ENCODE measurements at places on chromosomes 6 and 20.

- DNase-seq: no peak
Measured at GRCh38 chr20:45114465-45115385, at the start of gene WFDC5. WFDC5 (minus strand) TSS chr20:45115174; CDS start chr20:45115083, 91 bp downstream.

GRCh38 chr6:30876039-30876730, 8.1 kb upstream of the DDR1 start:
- peak; percentile 93 for DNase-seq

DNA sequence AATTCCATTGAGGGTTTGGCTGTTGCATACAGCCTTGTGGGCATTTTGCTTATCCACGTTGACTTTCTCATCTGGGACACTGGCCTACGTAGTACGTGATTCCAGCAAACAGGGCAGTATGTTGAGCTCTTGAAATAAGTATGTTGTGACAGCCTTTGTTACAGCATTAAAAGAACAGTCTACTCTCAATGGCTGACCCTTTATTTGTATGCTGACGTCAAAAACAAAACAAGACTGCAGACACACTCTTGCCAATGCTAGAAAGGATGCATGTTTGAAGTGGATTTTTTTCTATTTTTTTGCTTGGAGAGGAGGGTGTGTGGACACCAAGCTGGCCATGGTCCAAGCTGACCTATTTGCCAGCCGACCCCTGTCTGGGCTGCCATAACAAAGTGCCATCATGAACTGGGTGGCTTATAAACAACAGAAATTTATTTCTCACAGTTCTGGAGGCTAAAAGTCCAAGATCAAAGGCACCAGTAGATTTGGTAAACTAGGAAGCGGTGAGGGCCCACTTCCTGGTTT, 10.8 kb upstream of the SNHG17 start:
- DNase-seq: no peak

DNA sequence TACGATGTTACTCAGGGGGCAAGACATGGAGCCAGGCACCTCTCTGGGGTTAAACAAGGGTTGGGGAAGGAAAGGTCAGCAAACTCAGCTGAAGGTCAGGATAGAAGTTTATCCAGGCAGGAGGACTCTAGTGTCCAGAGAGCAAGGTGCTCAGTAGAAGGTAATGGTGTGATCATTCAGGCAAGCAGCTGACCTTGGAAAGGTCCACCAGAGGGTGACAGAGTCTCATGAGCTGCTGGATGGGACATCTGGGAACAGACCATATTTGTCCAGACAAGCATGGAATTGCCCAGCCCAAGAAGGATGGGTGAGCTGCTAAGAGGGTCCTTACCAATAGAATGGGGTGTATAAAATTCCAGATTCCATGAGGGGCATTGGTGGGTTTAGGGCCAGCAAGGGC, 89.5 kb downstream of the MAP3K7 start:
- no peak for DNase-seq

DNA sequence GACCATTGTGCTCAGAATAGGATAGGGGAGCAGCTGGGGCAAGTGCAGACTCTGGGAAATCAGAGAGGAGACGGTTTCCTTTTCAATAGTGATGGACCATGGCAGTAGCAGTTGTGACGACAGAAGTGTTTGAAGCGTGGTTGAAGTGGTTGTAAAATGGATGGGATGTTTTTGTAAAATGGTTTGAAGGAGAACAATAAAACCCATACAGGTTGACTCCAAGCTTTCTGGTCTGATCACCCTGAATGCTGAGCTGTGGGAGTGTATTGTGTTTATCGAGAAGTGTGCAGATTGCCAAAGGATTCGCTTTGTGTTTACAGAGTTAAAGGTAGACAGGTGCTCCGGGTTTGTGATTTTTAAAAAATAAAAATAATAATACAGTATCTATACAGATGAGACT, 255.2 kb upstream of the SULF2 start:
- DNase-seq: no peak

DNA sequence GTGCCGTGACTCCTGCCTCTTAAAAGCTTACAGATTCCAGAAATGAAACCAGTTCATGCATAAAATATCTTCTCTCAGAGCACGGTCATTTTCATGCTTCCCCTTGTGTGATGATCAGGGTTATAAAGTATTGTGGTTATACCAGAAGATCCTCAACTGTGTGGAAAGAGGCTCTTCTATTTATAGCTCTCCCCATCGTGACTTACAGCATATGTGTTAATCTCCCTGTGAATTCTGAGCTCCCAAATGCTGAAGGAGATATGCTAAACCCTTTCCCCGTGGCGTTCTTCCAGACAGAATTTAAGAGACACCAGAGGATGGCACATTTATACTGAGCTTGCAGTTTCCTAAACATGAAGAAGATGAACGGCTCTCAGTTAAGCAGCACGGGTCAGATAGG, 158.8 kb downstream of the CDH26 start:
- peak; percentile 2 for DNase-seq

- DNase-seq: no peak
Measured at GRCh38 chr20:25198663-25199383, 3.3 kb downstream of the ENTPD6 start.

DNA sequence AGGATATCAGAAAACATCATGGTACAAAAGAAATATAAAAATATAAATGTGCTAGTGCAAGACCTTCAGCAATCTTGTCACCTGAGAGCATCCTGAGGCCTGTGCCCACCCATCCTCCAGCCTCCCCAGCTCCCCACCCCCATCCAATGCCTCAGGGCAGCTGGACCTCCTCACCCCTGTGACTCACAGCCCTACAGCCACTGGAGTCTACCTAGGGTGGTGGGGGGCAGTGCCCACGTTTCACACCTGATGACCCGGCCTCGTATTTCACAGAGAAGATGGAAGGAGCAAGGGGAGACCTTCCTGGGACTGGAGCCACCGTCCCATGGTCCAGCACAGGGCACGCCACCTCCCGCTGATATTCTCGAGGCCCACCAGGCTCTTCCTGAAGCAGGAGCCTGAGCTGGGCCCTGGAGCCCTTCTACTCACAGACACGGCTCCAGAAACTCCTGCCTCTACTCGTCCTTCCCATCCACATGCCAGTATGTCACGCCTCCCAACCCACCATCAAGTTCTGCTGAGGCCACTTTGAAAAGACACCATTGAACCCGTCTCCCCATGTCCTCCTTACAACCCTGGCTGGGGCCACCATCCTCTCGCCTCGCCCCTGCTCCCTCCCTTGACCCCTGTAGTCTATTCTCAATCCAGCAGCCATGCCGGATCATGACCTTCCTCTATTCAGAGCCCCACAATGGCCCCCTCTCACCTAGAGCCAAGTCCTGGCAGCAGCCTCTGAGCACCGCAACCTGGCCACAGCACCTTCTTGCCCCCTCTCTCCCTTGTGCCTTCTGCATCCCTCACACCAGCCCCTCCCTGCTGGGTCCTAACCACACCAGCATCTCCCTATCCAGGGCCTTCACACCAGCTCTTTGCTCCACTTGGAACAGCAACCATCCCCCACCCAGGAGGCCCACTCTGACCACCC, 13.3 kb downstream of the APMAP start:
- DNase-seq: no peak

- DNase-seq: no peak
Measured at GRCh38 chr6:13159300-13159699, 169.0 kb downstream of the TBC1D7 start.

- no peak for DNase-seq
Measured at GRCh38 chr6:34005901-34006531, 139.9 kb downstream of the GRM4 start.

GRCh38 chr20:7980332-7981046, 39.1 kb downstream of the TMX4 start:
- peak; percentile 74 for DNase-seq

DNA sequence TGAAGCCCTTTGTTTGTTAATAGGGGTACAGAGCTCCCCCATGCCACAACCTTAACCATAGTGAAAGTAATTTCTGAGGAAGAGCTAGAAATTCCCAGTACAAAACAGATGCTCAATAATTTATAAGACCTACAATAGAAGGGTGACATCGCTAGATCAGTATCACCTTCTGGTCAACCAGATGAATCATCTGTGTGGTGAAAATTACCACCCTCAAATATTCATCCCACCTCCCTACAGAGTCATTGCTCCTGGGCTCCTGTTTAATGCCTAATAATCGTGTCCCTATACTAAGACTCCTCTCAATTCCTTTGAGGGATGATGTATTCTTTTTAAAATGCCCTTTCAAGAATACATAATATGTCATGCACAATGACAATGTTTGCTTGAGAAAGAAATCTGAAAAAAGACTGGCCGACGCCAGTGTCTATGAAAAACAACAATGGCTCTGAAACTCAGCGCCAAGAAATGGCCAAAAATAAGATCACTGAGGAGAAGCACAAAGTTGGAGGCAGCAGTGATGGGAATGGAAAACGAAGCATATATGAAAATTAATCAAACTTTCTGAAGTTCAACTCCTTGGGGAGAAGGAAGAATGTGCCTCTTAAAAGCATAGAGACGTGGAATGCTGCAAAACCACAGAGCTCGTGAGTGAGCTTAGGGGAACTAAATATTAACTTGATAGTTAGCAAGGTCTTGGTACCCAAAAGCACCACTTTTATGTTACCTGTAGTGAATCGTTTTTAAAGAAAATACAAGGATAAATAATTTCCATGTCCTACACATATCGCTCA, 11.0 kb upstream of the ADGRF5 start:
- DNase-seq: no peak

GRCh38 chr6:41460742-41461336, 85.3 kb upstream of the FOXP4 start:
- no peak for DNase-seq

- DNase-seq: no peak
Measured at GRCh38 chr6:105795913-105796517, 290.1 kb upstream of the PRDM1 start.

DNA sequence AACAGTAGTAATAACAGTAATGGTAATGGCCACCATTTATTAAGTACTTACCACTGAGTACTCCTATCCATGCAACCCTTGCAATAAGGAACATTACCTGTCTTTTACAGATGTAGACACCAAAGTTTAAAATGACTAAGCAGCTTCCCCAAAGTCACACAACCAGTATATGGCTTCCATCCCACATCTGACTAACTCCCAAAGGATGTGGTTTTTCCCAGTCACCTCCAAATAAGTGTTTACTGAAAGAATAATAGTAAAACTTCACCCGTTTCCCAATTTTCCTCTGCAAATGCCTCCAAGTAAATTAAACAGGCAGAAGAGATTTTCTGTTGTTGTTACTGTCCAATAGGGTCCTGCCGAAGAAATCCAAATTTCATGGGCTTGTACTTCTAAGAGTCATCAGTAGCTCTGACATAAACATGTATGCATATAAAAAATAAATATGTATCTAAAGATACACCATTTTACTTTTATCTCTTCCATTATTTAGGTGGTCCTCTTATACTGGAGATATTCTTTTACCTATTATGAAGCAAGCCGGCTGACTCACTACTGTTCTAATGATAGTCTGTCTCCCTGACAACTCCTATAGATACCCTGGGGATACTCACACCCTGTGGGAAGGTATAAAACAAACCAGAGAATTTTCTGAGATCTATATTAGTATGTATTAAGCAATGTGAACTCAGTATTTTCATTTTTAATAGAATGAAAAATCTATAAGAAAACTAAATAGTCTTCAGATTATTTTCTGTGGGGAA, 77.9 kb upstream of the ID4 start:
- peak; percentile 59 for DNase-seq

DNA sequence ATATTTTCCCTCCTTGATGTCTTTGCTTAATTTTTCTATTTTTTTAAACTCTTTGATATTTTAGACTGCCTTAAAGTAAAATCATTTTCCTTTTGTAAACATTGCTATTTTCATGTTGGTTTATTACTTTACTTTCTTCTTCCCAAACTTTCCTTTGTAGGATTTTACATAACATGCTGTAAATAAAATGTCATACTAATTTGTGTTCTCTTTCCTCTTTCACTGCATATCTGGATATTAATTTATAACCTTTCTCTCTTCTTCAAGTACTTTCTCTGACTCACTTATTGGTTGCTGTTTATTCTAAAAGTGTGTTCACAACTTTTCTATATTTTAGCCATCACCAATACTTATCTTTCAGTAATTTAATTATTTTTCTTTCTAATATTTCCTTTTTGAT, 9.3 kb upstream of the POM121L2 start:
- no peak for DNase-seq

DNA sequence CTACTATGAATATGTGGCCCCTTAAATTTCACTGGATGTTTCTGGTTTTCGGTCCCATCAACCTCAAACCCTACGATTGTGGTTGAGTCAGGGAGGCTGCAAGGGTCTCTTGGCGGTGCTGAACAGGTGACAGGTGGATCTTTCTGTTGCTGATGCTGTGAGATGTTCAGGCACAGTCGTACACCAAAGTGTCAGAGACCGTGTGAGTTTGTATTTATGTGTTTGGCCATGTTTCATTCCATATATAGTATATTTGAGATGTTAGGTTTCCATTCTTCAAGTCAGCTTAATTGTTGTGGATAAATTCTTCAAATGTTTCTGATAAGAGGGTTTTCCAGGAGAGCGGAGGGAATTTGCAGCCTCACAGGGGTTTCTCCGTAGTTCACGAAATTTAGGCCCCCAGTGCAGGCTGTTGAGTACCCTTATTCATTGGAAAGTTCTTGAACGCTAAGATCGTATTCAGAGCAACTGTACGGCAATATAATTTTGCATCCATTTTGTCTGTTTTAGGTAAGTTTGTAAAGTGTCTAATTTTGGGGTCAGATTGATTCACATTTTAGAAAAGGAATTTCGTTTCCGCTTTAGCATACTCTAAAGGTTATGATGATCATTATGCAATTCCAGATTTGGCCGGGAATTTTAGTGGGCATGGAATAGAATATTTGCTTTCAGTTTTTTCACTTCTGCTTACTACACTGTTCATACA, 1.2 kb downstream of the TAB2 start:
- peak; percentile 24 for DNase-seq

- no peak for DNase-seq
Measured at GRCh38 chr6:26136321-26136720, 49.1 kb downstream of the HFE start.

- no peak for DNase-seq
Measured at GRCh38 chr6:158766621-158767455, 52.3 kb downstream of the EZR start.

DNA sequence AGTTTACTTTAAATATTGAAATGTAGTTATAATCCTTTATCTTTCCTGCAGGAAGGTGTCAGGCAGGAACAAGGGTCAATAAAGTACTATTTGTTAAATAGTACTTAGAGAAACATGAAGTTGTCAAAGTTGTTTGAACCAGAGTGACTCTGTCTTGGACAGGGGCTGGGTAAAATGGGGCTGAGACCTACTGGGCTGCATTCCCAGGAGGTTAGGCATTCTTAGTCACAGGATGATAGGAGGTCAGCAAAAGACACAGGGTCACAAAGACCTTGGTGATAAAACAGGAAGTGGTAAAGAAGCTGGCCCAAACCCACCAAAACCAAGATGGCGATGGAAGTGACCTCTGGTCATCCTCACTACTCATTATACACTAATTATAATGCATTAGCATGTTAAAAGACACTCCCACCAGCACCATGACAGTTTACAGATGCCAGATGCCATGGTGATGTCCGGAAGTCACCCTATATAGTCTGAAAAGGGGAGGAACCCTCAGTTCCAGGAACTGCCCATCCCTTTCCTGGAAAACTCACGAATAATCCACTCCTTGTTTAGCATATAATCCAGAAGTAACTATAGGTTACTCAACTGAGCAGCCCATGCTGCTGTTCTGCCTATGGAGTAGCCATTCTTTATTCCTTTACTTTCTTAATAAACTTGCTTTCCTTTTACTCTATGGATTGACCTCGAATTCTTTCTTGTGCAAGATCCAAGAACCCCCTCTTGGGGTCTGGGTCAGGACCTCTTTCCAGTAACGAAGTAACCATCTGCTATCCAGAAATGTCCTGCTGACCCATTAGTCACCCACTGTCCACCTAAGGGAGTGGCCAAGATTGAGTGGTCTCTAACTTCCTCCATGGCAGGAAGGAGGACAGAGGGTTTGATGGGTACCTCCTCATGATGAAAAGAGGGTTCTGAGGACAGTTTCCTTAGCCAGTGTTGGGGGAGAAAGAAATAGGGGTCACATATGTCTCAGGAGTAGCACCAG, 19.6 kb downstream of the SLC22A2 start:
- DNase-seq: no peak
